ENCODE measurements at places on chromosomes 5 and 9.

DNA sequence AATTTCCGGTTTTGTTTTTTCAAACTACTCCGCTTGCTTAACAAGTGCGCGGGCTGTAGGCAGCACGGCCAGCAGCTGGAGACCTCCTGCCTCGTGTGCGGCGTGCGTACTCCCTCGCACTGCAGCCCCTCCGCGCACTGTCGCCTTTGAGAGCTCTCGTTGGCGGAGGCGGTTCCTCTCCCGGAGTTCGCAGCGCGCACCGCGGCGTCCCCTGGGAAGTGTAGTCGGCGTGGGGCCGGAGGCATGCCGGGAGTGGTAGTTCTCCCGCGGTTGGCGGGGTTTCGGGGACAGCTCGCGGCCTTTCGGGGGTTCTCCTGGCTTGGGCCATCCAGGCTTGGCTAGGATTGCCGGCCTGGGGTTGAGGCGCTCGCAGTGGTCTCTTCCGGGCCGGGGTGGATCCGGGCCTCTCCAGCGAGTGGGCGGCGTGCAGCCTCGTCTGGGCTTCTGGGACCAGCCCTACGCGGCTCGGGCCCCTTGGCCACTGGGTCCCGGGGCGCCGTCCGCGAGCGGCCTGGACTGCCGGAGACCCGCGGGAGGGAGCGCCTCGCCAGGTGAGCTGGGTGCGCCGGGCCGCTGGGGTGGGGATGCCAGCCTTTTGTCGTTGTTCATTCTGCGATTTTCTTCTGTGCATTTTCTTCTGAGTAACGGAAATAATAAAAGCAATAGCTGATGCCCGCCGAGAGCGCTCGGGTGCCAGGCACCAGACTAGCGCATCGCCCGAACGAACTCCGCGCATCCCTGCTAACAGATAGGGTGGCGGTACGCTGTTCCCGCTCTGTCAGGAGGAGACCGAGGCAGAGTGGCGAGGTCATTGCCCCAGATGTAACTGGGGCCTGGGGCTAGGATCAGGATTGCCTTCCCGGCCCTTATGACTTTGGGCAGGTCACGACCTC, at the start of gene ZNF354C:
Gene ZNF354C, plus strand, starts transcription at position 258 of the 893 bp plus-strand sequence. CDS start 1,696 bp downstream, outside the sequence.
- DNase-seq: peak; percentile 65

GRCh38 chr5:149656576-149657182, 73.4 kb upstream of the PPARGC1B start:
- no peak for DNase-seq

DNA sequence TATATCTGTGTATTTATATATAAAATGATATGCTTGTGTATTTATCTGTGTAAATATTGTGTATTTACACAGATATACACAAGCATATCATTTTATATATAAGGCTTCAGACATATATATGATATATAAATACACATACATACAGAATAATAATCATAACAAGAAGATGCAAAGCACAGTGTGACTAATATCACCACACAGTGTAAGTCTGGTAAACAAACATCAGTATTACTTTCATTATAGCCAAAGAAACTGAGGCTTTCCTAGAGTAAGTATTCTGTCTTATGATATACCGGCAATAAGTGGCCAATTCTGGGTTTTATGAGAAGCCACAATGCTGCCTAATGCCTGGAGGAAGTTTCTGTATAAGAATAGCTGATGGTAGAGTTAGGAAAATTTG, 29.9 kb upstream of the RAPGEF6 start:
- no peak for DNase-seq

- DNase-seq: no peak
Measured at GRCh38 chr5:65413822-65414221, 67.9 kb downstream of the ADAMTS6 start.

DNA sequence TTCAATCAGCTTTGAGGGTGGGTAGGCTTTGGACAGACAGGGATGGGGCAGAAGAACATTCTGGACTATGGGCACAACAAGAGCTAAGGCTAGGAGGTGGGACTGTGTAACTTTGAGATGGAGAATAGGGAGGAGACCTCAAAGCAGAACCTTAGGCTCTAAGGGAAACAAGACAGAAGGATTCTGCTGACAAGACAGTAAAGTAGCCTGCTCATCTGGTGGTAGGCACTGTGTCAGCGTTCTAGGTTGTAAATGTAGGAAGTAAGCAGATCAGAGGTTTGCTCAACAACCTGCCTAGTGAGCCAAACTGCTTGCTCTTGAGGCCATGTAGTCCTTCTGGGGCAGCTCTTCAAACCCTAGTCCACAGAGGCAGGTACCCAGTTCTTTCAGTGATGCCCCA, 15.0 kb upstream of the IL12B start:
- DNase-seq: no peak

- DNase-seq: no peak
Measured at GRCh38 chr9:68975365-68976043, 38.4 kb downstream of the PRKACG start.

- DNase-seq: no peak
Measured at GRCh38 chr5:91091471-91092234, 291.5 kb downstream of the ARRDC3 start.

DNA sequence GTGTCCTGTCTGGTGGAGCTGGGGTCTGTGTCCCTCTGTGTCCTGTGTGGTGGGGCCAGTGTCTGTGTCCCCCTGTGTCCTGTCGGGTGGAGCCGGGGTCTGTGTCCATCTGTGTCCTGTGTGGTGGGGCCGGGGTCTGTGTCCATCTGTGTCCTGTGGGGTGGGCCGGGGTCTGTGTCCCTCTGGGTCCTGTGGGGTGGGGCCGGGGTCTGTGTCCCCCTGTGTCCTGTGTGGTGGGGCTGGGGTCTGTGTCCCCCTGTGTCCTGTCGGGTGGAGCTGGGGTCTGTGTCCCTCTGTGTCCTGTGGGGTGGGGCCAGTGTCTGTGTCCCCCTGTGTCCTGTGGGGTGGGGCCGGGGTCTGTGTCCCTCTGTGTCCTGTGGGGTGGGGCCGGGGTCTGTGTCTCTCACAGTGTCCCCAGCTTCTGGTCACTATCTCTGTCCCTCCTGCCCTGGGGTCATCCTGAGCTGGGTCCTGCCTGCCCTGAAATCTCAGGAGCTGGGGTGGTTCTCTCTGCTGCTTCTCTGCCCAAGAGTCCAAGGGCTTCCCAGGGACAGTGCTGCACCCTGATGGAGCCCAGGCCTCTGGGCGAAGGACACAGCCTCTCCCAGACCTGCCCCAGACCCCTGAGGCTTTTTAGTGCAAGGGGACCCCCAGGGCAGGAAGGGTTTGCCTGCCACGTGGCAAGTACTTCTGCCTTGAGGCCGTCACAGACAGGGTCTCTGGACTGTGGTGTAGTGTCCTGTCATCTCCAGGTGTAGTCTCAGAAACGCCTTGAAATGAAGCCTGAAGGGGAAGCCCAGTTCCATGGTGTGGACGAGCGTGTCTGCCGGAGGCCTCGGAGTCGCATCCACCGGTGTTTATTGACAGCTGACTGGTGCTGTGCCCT, 131.3 kb downstream of the RXRA start:
- no peak for DNase-seq

- no peak for DNase-seq
Measured at GRCh38 chr5:56638768-56639238, 176.5 kb upstream of the MAP3K1 start.

DNA sequence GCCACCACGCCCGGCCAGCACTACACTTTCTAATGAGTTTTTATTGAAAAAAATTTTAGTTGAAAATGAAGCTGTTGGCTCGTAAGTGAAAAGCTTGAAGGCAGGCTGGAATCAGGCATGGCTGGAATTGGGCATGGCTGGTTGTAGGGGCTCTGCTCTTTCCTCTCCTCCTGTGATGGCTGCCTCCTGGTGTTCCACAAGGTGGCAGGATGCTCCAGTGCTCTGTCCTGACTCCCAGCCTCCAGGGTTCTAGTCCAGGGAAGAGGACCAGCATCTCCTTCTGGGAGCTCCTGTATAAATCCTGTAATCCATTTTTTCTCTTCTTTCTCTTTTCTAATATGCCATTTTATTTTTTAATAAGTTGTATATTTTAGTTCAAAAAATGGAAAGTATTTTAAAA, 57.2 kb upstream of the DHFR start:
- DNase-seq: no peak

GRCh38 chr5:147935032-147935431, 28.7 kb upstream of the C5orf46 start:
- no peak for DNase-seq

- DNase-seq: no peak
Measured at GRCh38 chr9:71136696-71137095, 15.3 kb upstream of the TRPM3 start.

GRCh38 chr5:56048124-56048523, 53.4 kb upstream of the IL6ST start:
- no peak for DNase-seq

DNA sequence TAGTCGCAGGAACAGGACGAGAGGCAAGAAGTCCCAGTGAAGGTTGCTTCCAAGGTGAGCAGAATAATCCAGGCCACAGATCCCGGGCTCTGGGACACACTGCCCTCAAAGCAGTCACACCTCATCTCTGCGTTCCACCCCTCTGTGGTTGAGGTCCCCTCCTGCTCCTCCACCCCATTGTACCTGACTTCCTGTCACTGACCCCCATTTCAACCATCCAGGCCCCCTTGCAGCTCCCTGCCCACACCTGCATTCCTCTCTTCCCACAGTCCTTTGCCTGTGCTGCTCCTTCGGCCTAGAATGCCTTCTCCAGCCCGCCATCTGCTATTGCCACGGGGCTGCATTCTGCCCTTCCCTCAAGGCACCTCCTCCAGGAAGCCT, 73.5 kb downstream of the PAX5 start:
- no peak for DNase-seq

- no peak for DNase-seq
Measured at GRCh38 chr5:53569453-53569852, 9.0 kb downstream of the NDUFS4 start.

GRCh38 chr9:34823778-34824177, 113.8 kb upstream of the CCL21 start:
- no peak for DNase-seq

DNA sequence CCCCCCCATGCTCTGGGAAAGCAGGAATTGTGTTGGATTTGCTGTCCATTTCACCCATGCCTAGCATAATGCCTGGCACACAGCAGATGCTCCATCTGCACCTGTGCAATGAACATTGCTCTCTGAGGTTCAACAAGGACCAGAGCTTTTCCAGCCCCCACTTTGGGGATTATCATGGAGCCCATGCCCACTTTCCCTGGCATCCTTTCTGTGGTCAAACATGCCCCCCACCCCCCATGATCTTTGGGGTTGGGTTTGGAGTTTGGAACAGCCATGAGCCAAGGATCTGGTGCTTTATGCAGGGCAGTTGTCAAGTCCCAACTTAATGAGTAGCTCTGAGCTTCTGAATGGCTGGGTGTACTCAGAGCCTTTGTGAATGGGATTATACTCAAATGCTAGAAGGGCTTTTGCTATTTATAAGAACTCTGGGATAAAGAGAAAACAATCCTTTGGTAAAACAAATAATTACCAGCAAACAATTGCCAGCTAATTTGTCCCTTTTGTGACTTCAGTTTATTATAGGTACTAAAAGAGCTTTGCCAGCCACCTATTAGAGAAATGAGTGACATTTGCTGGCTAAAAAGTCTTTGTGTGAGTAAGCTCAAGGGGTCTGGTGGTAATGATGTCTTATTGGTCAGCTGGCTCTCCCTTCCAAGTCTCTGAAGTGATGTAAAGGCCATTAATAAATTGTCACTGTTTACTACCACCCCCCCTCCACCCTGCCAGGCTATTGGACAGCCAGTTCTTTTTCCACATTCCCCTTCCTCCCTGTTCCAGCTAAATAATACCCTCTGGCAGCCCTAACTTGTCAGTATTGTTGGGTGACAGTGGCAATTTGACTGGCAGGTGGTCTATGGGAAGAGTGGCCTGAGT, 182.3 kb downstream of the MACROH2A1 start:
- DNase-seq: no peak

DNA sequence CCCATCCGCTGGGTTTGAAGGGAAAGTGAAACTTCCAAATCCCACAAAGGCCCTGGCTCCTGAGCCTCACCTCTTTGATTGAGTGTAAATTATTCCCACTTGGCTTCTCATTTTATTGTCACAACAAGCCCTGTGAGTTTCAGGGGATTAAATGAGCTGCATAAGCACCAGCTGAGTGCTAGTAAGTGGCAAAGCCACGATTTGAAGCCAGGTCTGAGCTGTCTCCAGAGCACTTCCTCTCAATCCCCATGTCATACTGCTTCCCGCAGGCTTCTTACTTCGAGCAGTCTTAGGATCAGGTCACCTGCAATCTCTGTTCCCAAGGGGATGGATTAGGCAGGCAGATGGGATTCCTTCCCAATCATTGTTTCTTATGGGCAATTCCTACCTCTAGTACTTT, 18.0 kb downstream of the RPS14 start:
- no peak for DNase-seq

DNA sequence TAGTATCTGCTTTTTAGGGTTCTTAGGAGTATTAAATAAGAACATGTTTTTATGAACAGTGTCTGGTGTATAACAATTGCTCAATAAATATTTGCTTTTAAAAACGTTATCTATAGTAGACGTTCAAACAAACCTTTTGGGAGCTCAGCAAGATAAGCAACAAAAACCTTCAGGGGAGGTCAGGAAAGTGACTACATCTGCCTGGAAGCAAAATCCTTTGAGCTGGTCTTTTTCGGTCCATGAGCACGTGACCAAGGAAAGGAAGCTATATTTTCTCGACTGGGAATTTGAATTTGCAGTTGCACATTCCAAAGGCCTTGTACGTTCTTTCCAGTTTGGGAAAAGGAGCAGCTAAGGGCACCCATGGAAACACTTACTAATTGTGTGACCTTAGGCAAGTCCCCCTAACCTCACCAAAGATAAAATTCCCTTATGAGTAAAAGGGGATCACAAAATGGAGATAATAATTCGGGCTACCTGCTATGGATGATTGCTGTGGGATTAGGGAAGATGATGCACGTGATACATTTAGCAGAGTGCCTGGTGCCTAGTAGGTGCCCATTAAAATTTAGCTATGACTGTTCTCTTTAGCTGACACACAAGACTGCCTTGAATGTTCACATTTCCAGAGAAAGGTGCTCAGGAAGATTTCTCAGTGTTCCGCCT, 45.4 kb downstream of the PTTG1 start:
- DNase-seq: no peak

All from stimulated activated CD8-positive, alpha-beta memory T cell treated with anti-CD3 and anti-CD28 coated beads, Interleukin-15, amount 100 ng/mL, for 24 hours (primary cell).